ENCODE measurements at places on chromosomes 4 and X.

DNA sequence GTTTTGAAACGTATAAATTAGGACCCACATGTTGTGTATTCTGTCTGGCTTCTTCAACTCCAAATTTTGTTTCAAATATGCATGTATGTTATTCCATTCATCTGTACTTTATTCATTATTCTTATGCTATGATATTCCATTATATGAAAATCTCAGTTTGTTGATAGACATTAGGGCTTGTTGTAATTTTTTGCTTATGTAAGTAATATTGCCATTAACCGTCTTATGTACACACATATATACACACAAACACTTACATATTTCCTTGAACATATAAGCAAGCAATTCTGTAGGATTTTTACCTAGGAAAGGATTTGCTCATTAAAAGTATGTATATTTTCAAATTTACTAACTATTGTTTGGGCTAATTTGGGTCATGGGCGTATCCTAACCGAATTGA lies 808.0 kb upstream of the MAGEB2 start:
- no peak for DNase-seq

GRCh38 chr4:73860181-73860580 lies 7.1 kb downstream of the PF4V1 start:
- no peak for DNase-seq

DNA sequence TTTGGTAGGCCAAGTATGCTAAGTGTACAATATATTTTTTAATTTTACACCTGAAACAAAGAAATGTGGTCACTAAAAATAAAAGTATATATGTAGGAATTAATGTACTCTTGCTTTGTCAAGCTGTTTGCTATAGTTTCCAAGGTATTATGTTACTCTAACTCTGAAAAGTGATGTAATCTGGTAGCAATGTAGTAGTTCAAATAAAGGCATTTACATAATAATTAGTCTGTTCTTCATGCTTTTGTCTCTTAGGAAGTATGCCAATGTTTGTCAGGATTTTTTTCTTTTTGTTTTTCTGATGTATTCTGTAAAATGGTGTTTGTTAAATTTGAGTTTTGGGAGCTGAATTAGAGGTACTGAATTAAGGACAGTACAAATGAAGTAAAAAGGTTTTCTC lies 89.5 kb downstream of the PLS3 start:
- DNase-seq, result no peak

- no peak for DNase-seq
Measured at GRCh38 chr4:14650127-14650526, 352.2 kb upstream of the CPEB2 start.

GRCh38 chr4:126851391-126851790 lies 781.4 kb upstream of the INTU start:
- no peak for DNase-seq

- DNase-seq, result no peak
Measured at GRCh38 chr4:152501846-152502536, 33.9 kb downstream of the FBXW7 start.

Data from globus pallidus (tissue), 1 donor.